ENCODE measurements at places on chromosomes 13 and 19.

- no peak for DNase-seq
Observed at GRCh38 chr19:28019371-28019770, 1193.6 kb downstream of the UQCRFS1 start.

- no peak for DNase-seq
Observed at GRCh38 chr19:45779231-45780145, 2.8 kb downstream of the DMPK start.

GRCh38 chr13:30711375-30711774 is 24.0 kb upstream of the ALOX5AP start:
- DNase-seq, result no peak

DNA sequence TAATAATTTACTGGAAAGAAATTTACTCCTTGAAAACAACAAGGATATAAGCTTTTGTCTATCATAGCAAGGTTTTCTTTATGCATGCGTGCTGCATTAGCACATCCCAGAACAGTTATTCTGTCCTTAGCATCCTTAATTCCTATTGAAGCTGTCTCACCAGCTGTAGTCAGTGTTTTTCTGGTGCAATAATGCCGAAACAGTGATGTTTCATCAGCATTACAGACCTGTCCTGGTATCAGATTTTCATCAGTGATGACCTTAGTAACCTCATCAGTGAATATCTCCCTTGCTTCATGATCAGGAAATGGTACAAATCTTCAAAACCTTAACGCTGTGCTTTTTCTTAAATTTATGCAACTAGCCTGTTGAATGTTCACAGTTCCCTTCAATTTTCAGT is 264.7 kb upstream of the STARD13 start:
- DNase-seq, result no peak

- DNase-seq, result no peak
Observed at GRCh38 chr13:37914781-37915391, 45.3 kb upstream of the TRPC4 start.

DNA sequence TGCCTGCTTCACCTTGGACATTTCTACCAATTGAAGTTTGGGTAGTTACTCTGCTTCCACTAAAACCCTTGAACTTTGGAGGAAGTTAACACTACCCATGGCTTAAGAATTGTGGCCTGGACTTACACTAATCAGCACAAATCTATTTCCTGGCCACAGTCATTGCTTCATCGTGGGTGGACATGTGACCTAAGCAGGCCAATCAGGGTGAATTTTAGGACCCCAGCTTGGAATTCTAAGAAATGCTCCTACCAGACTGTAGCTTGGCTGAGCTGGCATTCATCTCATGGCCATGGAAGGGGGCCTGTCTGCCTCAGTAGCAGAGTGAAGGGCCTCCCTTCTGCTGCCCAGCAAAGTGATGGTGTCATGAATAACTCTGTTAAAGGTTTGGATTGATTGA is 58.3 kb upstream of the SLC15A1 start:
- DNase-seq, result no peak

- DNase-seq, result no peak
Observed at GRCh38 chr19:57653689-57654088, 15.0 kb upstream of the ZSCAN4 start.

DNA sequence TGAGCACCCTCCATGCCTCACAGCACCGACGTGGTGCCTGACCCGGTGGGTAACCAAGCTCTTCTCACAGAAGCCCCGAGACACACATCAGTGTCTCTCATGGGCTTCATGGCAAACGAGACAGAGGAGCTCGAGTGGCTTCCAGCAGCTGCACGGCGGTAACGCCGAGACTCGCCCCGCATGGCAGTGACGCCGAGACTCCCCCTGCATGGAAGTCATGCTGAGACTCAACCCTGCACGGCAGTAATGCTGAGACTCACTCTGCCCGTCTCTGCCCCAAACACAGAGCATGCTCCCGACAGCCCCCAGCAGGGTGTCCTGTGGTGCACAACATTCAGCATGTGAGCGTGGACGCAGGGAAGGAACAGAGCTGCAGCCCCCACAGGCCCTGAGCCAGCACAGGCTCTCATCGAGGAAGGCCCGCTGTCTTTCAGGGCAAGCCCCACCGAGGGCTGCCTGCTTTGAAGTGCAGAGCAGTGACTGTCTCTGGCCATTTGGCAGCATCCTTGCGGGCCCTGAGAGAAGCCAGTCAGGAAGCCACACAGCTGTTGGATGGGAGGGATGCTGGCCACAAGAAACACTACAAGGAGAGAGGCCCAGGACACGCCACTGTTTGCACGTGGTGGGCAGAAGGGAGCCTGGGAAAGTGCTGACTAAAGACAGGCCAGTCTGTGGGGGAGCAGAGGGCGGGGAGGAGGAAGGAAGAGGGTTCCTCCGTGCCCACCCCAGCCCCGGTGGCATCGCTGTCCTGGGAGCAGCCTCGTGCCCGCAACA is 9.5 kb downstream of the GAS6 start:
- no peak for DNase-seq

DNA sequence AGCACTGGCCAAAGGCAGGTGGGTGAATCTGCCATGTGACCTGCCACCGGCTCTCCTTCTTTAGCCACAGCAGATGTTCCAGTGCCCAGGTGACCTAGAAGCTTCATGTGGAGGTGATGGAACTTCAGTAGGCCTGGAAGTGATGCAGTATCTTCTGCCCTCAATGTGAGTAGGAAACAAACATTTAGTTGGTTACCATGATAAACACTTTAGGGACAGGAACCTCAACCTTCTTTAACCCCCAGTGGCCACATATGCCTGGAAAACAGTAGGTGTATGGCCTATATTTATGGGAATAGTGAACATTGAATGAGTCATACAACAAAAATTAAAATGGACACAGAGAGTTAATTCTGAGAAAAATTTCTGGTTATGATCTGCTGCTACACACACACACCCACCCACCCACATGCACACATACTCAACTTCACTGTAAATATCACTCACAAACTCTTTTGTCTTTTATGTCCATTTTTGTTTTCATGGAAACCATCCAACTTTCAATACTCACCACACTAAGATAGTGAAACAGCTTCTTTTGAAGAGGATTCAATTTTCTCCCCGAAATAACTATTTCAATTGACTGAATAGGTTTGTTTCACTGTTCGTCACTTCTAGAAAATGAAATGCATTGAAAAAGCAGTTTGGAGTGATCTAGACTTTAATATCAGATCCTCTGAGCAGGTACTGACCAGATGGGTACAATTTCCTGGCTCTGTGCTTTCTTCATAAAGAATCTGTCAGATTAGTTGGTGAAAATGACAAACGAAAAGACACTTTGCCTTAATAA is 97.3 kb downstream of the STARD13 start:
- DNase-seq, result no peak
